ENCODE measurements at places on chromosomes 7 and 10.

DNA sequence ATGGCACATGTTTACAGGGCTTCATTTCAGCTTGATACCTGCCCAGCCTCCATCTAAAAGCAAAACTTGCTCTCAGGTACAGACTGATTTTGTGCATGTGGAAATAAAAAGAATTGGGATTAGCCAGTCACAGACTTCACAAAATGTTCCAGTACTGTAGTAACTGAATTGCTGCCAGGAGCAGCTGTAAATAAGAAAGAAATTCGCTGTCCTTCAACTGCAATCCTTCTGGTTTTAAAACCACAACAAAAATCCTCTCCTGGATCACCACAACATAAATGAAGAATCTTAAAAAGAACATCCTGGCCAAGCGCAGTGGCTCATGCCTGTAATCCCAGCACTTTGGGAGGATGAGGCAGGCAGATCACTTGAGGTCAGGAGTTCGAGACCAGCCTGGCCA is 3.9 kb upstream of the MIOS start:
- DNase-seq = no peak

DNA sequence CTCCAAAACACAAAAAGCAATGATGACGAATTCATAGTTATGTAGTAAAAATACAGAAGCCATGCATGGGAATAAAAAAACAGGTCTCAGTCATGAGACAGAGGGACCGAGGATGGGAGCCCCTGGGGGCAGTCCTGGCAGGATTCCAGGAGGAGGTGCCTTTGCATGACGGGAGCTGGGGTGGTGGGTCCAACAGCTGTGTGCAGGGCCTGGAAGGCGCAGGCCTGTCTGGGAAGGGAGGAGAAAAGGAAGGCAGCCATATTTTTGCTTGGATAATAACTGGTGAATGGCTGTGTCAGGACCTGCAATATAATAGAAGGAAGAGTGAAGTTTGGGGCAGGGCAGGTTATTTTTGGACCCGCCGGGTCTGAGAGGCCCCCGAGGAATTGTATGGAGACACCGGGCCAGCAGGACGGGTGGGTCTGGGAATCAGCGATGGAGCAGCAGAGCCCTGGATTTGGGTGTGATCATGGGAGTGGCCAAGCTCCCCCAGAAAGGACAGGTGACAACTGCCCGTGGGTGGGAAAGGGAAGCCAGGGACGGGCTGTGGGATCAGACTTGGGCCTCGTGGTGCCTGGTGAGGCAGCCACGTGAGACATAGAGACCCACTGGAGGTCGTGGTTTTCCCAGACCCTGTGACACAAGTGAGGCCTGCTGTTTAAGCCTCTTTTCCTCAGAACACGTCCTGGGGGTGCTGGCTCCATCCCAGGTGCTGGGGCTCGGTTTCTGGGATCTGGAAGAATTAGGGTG is 2.9 kb upstream of the JAKMIP3 start:
- no peak for DNase-seq

GRCh38 chr7:74479961-74480829 is 26.5 kb downstream of the GTF2IRD1 start:
- DNase-seq = no peak

- DNase-seq = peak; percentile 74
Observed at GRCh38 chr10:1939016-1939415, 201.7 kb upstream of the ADARB2 start.

DNA sequence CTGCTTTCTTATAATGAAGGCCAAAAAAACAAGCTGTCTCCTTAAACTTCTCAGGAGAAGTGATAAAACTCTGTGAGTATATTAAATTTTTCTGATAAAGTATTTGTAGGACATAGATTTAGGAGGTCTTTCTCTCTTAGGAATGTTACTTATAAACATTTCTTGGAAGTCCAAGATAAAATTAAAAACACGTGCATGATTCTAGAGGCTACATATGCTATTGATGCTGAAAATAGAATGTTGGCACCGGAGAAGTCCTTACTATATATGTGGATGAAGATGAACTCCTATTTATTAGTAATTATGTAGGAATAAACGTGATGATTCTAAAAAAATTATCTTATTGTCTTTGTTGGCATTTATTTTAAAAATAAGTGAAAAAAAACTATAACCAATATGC is 241.3 kb upstream of the LRRTM3 start:
- no peak for DNase-seq

- DNase-seq = no peak
Observed at GRCh38 chr10:132662186-132662920, 123.6 kb downstream of the NKX6-2 start.

DNA sequence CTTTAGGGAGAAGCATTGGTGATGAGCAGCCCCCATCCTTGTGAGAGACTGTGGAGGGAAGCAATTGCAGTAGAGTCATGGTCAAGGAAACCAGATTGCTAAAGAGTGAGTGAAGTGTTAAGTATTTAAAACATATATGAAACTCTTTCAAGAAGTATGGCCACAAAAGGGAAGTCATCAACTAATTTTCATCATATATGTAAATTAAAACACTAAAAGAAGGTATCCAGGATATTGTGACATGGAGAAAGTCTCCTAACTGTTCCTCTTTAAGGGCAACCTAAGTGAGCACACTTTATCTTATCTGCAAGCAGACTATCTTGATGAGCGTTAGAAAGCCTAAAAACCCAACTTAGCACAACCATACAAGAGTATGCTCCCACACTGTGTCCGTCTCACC is 69.7 kb downstream of the CD36 start:
- no peak for DNase-seq

DNA sequence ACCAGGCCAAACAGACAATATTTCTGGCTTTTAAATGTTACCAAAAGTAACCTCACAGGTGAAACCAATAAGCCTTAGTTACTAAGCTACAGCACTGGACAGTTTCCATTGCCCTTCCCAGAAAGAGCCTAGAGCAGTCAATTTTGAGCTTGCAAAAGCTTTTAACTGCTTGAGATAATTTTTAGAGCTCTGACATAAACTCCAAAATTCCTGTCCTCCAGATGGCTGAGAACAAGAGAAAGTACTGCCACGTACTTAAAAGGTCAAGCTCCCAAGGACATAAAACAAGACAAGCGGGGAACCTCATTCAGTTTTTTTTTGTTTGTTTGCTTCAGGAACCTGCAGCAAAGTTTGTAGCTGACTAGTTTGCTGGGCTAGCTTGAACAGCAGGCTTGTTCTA is 54.1 kb downstream of the BBS9 start:
- no peak for DNase-seq

- no peak for DNase-seq
Observed at GRCh38 chr7:84665339-84665738, 470.8 kb upstream of the SEMA3A start.

DNA sequence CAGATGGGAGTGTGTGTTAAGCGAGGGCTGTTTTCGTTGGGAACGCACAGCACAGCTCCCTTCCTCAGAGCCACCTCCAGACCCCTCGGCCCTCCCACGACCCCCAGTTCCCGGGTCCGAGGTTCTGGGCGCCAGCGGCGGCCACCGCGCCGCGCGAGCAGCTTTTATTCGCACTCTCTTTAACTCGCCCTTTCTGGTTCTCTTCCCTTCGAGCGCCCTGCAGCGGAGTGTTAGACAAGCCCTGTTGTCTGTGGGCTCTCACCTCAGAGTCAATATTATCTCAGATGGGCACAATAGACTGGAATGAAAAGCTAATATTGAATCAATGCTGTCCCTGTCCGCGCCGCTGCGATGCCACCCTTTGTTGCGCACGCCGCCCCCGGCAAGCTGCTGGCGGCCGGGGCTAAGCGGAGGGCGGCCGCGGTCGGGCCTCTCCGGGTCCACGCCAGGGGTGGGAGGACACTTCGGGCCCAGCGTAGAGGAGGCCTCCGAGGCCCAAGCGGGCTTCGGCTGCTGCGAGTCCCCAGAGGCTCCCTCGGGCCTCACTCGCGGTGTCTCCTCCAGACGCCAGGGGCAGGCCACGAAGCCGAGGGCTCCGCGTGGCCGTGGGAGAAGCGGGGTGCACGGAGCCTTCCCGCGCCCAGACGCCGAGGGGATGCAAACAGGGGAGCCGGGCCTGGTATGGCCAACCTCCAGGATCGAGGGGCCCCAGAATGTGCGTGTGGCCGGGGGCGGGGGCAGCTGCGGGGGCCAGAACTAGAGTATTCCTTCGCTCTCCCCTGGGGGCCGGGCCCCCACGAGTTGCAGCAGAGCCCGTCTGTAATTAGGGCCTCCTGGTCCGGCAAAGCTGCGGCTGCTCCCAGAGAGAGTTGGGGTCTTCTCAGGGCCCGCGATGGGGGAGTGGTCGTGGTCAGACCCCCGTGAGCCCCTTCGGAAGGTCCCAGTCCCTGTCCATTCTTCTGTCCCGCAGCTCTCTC is 7.9 kb upstream of the EMX2 start:
- DNase-seq = no peak

Measured in stimulated activated CD4-positive, alpha-beta T cell treated with anti-CD3 and anti-CD28 coated beads, Interleukin-4, amount 100 ng/mL, for 1 hour (primary cell).